NCI-H2081 (cell line): ENCODE measurements at places on chromosomes 4 and X.

GRCh38 chr4:7761720-7762119 is 177.9 kb downstream of the AFAP1 start:
- no peak for DNase-seq

- no peak for DNase-seq
Measured at GRCh38 chr4:65645185-65645584, 25.1 kb downstream of the EPHA5 start.

DNA sequence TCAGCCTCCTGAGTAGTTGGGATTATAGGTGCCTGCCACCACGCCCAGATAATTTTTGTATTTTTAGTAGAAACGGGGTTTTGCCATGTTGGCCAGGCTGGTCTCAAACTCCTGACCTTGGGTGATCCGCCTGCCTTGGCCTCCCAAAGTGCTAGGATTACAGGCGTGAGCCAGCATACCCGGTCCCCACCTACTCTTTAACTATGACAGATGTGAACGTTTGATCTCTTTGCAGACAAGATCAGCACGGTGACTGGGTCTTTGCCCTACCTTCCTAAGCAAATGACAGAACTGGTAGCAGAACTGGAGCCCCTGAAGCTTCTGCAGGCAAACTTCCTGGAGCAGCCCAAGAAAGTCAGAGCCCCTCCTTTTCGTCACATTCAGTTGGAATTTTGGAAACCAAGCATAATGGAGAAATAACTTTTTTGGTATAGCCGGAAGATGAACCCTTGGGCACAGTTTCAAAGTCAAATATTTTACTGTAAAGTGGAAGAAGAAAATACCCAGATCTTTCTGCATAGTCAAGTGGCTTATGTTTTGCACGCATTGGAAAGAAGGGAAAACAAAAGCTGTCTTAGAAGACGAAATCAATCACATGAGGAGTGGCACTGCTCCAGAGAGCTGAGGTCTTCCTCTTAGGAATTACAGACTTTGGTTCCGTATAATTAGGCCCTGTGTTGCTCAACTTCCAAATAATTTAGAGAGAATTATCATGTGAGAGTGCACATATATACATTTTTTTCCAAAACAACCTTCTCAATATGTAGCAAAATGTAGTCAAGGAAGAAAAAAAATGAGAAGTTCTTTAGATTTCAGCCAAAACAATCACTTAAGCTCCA is 90.6 kb downstream of the SORBS2 start:
- DNase-seq: no peak

DNA sequence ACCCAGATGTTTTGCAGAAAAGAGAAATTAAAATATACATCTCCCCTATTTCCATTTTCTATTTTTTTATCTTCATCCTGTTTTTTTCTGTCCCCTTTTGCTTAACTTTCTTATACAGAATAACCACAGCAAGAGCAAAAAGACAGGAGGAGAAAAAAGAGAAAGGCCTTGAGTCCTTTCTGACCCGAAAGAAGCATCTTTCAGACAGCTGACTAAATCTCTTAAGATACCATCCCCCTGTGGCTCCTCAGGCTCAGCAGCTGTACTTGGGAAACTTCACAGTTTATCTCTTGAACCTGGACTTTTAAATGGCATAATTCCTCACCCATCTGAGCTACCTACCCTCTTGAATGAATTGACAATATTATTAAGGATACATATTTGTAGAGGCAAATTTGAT is 100.2 kb downstream of the FIP1L1 start:
- DNase-seq: no peak

GRCh38 chr4:7744142-7744804 is 195.4 kb downstream of the AFAP1 start:
- DNase-seq: no peak
